ENCODE measurements at places on chromosomes 4 and X.
A peak's percentile ranks its signal among the peaks of the same experiment; 100 is the strongest.

GRCh38 chr4:24489870-24490269 is 94.5 kb downstream of the DHX15 start:
- peak; percentile 69 for DNase-seq

- DNase-seq = no peak
These were observed 26.1 kb upstream of the VMA21 start for GRCh38 chrX:151370906-151371305.

DNA sequence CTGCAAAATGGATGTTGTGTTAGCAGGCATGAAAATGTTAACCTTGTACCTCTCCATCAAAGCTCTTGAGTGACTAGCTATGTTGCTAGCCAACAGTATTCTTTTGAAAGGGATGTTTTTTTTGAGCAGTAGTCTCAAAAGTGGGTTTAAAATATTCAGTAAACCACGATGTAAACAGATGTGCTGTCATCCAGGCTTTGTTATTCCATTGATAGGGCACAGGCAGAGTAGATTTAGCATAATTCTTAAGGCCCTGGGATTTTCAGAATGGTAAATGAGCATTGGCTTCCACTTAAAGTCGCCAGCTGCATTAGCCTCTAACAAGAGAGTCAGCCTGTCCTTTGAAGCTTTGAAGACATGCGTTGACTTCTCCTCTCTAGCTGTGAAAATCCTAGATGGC is 18.4 kb downstream of the FGF2 start:
- DNase-seq = no peak

GRCh38 chrX:39309018-39309635 is 507.9 kb downstream of the MID1IP1 start:
- no peak for DNase-seq

DNA sequence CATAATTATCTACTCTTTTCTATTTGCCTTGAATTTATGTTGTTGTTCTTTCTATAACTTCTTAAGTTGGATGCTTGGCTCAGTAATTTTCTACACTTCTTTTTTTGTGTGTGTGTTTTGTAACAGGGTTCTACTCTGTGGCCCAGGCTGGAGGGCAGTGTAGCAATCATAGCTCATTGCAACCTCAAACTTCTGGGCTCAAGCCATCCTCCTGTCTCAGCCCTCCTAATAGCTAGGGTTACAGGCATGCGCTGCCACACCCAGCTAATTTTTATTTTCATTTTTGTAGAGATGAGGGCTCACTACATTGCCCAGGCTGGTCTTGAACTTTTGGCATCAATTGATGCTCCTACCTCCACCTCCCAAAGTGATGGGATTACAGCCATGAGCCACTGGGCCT is 20.7 kb upstream of the UCHL1 start:
- DNase-seq = no peak

GRCh38 chr4:186717556-186717955 is 6.1 kb downstream of the FAT1 start:
- no peak for DNase-seq

DNA sequence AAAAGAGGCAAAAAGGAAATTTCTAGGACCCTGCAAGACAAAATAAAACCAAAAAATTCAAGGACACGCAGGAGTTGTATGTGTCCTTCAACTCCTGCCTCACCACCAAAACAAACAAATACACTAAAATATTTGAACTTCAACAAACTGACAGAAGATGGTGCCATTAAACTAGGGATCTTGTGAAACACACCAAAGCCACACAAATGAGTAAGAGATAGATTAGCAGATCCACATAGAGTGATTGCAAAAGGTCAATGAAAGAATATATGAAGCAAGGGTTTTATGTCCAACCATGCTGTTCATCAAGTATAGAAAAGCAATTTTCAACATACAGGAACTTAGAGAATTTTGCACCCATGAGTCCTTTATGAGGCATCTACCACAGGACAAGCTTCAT is 40.1 kb upstream of the SCML1 start:
- DNase-seq = no peak

GRCh38 chr4:26124753-26125321 is 196.0 kb upstream of the RBPJ start:
- DNase-seq = no peak

DNA sequence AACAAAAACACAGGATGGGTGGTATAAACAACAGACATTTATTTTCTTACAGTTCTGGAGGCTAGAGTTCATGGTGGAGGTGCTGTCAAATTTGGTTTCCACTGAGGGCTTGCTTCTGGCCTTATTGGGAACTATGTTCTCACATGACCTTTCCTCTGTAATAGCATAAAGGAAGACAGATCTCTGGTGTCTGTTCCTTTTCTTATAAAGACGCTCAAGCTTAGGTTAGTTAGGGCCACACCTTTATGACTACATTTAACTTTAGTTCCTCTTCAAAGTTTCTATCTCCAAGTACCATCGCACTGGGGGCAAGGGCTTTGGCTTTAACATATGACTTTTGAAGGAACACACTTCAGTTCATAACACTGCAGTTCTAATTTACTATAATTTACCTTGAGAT is 543.8 kb upstream of the CPEB2 start:
- no peak for DNase-seq

GRCh38 chr4:48698029-48698971 is 81.8 kb downstream of the FRYL start:
- no peak for DNase-seq

DNA sequence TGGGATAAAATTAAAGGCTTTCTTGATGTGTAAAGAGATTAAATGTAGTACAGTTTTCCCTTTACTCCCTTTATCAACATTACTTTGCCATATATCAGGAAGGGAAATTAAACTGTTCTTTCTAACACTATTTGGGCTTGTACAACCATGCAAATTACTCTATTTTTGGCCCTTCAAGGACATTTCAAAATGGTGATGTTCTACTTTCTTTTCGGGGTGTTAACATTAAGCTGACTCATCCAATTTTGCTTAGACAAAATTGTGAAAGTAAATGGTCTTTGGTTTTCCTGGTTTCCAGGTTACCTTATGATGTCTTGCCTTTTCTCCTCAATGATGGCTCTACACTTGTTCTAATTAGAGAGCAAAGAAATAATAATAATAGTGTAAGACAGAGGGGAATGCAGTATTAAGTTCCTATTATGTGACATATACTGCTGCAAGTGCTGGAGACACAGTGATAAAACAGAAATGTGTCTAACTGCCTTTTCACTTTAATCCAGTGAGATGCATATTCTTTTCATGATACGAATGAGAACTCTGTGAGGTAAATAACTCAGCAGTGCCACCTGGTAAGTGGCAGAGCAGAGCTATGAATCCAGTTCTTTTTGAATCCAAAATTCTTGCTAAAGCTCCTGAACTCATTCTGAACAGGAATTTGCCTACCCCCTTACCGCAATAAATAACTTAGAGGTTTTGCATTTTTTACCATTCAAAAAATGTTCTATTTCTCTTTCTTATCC is 35.7 kb upstream of the PDE5A start:
- DNase-seq = no peak

DNA sequence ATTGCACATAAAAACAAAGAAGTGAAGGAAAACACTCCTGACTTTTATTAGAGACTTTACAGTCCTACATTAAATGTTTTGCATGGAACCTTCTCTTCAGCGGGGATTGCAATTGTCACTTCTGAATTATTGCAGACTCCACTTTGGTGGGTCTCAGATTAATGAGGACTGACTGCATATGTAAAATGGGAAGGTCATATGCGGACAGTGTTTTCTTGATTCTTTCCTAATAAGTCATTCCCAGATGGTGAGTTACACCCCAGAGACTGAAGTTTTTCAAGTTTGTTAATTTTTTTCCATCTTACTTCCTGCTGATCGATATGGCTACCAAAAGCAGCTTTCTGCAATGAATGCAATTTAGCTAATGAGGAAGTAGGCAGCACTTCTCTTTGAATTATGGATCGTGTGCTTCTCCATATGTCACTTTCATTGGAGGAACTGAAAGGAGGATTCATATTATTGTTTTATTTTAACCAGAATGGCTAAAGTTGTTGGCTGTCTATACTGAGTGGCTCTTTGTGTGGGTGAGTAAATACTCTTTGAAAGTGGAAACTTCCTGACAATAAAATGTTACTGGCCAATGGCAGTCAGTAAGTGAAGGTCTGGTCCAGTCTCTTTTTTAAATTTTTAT is 119.3 kb upstream of the CLNK start:
- no peak for DNase-seq

- no peak for DNase-seq
These were observed 9.6 kb downstream of the YY2 start for GRCh38 chrX:21865436-21865835.

All from right forelimb (tissue), 1 donor.